Stimulated activated CD8-positive, alpha-beta memory T cell treated with anti-CD3 and anti-CD28 coated beads, Interleukin-4, amount 100 ng/mL, for 48 hours (primary cell): ENCODE measurements at places on chromosomes 16 and 17.

- no peak for DNase-seq
Measured at GRCh38 chr16:49200223-49200820, 81.3 kb downstream of the CBLN1 start.

DNA sequence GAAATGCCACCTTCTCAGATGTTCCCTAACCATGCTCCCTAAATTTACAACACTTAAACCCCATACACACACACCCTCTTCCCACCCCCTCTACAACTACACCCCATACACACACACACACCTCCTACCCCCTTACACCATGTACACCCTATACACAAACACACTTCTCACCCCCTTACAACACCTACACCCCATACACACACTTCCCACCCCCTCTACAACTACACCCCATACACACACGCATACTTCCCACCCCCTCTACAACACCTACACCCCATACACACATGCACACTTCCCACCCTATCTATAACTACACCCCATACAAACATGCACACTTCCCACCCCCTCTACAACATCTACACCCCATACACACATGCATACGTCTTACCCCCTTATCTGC, 172.0 kb downstream of the SLC39A11 start:
- no peak for DNase-seq

DNA sequence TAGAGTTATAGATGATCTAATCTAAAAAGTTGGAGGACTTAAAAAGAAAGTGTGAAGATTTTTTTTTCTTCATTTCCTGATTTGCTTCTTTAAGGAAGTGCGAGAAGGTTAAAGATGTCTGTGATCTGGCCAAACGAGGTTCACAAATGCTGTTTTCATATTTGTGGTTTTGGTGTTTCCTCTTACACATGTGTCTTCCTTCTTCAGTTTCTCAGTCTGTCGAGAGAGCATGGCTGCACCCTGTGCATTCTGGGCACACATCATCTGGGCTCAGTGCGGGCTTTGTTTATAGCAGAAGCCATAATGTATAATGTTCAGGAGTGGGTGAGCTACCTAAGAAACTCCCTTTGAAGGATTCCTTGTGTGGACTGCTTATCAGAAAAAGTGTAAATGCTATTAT, 260.4 kb upstream of the TBX2 start:
- peak; percentile 46 for DNase-seq

- peak; percentile 91 for DNase-seq
Measured at GRCh38 chr16:84819644-84820304, at the start of gene CRISPLD2. TSS of gene CRISPLD2 (plus strand) at chr16:84819985. CDS start at chr16:84838496, 18,511 bp downstream.

DNA sequence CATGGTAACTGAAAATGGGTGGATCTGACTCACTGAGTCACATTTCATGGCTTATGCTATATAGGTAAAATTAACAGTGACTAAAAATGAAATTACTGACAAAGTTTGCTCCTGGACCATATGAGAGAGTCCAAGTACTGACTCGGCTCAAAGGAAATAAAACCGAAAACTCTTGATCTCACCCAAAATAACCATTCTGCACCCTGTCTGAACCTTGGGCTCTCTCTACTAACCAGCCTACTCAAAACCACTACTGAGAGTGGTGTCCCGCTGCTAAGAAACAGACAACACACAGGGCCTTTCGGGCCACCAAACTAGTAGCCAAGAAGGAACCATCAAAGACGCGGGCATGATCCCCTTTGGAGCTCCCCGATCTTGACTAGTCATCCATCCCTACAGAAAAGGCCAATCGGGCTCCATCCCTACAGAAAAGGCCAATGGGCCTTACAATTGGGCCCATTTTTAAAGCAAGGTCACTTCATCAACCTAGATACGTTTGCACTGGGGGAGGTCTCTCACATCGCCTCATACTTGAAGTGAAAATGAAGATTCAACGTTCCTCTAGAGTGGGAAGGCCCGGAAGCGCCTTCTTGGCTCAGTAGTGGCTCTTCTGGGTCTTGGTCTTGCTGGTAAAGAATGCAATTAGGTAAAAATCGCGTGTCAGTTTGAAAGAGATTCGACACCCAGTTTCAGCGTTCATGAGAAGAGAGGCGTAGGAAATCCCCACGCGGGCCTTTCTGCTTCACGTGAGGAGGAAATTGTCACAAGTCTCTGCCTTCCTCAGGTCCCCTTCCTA, 720 bp upstream of the ZPBP2 start:
- DNase-seq: peak; percentile 71

- DNase-seq: no peak
Measured at GRCh38 chr17:14372905-14373613, 72.2 kb downstream of the HS3ST3B1 start.

DNA sequence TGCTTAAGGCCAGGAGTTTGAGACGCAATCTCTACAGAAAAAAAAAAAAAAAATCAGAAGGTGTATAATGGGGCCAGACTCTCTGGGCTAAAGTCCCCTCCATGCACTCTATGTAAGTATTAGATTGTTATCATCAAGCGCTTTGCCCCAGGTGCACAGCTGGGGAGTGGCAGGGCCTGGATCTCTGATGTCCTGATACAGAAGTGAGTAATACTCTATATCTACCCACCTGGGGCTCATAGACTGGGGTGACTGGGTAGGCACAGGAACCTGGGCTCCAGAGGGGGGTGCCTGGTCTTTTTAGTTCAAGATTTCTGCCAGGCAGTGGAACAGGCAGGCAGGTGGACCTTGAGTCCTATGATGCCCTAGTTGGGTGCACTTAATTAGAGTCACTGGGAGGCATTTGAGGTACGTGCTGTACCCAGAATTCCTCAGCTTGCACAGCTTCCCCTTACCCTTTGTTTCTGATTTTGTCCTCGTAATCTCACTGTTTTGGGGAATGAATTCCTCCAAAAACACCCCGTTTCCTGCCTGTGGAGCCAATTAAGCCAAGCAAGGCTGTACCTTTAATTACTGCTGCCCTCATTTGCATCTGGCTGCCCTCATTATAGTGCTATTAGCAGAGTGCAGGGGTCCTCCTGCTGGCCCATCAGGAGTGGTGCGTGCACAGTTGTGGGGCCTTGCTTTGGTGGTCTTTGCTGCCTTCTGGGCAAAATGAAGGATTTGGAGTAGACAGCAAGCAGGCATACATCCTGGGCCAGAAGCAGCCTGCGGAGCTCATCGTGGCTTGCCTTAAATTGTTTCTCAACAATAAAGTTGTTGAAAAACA, 239.0 kb downstream of the SNX29 start:
- DNase-seq: no peak

GRCh38 chr17:48520631-48521079, 10.2 kb downstream of the HOXB1 start:
- no peak for DNase-seq

GRCh38 chr17:50021681-50022370, 26.8 kb upstream of the DLX3 start:
- DNase-seq: no peak

DNA sequence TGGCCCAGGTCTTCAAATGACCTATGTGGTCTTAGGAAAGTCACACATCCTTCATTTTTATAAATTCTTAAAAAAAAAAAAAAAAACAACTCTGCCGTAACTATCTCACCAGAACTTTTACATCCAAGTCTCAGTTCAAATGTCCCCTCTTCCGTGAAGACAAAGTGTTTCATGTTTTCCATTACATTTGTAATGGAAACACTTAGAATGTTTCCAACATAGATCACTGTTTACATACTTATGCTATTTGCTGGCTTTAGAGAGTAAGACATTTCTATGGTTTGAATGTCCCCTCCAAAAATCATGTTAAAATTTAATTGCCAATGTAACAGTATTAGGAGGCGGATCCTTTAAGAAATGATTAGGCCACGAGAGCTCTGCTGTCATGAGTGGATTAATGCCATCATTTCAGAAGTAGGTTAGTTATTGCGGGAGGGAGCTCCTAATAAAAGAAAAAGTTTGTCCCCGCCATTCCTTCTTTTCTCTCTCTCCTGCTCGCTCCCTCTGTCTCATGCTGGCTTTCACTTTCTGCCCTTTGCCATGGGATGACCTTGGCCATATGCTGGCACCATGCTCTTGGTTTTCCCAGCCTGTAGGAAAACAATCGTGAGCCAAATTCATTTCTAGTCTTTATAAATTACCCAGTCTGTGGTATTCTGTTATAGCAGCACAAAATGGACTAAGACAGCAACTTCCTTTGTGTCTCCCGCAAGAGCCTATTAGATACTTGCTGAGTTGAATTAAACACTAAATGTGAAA, 887.8 kb upstream of the SOX9 start:
- DNase-seq: no peak

GRCh38 chr16:67112591-67113399, 3.1 kb downstream of the PHAF1 start:
- DNase-seq: no peak

DNA sequence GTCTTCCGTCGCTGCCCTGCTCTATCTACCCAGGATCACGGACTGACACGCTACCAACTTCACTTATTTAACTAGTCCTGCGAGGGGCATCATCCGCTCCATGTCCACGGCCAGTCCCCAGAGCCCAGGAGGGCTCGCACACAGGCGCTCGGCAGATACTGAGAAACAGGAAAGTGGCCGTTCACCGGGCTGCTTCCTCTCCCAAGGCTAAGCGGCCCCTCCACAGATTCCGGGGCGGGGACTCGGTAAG, 388 bp downstream of the OXLD1 start:
- no peak for DNase-seq

DNA sequence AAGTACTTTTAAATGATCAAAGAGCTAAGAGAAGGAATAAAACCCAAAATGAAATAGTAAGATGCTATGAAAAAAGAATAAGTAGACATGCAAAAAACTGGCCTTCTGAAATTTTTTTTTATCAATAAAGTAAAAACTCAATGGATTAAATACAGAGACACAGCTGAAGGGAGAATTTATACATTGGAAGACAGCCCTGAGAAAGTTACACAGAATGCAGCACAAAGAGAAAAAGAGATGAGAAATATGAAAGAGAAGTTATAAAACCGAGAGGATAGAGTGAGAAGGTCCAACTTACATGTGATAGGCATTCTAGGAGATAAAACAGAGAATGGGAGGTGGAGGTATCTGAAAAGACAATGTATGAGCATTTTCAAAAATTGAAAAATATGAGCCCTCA, 57.0 kb downstream of the MARF1 start:
- no peak for DNase-seq

DNA sequence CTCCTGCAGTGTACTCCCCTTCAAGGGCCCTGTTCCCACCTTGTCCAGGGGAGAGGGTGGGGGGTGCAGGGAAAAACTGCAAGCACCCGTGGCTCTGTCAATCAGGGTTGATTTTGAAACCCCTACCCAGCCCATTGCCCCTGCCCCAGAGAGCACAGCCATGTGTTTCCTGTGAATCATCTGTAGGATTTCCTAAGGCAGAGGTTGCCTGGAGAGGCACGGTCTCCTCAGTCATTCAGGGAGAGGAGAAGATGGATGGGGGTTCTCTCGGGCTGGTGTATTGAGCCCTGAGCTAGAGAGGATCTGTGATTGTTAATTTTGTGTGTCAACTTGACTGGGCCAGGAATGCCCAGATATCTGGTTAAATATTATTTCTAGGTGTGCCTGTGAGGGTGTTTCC, 3.5 kb upstream of the AGRP start:
- DNase-seq: no peak

DNA sequence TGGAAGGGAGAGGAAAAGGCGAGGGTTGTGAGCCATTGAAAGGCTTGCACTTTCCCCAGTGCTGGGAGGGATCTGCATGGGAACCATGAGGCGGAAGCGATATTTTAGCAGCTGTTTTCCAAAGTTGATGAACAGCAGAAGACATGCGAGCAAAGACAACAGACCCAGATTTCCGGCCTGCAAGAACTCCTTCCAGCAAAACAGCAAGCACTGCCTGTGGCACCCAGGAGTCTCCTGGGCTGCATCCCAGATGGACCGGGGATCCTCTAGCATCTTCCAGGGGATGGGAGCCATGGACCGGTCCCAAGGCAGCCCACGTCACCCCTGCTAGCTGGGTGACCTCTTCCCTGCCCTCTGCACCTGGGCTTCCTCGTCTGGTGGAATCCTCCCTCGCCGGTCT, 162.8 kb downstream of the IRF8 start:
- no peak for DNase-seq

GRCh38 chr16:11356573-11357331, 11.5 kb downstream of the RMI2 start:
- DNase-seq: peak; percentile 82

DNA sequence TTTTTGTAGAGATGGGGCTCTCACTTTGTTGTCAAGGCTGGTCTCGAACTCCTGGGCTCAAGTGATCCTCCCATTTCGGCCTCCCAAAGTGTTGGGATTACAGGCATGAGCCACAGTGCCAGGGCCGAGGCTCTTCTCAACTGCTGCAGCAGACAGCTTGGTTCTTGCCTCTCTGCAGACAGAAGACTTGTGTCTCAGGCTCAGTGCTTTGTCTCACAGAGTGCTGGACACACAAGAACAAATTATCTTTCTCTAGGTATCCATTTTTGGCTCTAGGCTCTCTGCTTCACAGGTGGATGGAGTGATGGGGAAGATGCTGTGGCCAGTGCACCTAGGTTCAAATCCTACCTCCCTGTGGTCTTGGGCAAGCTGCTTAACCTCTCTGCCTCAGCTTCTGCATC, 80.8 kb upstream of the RNU2-1 start:
- peak; percentile 36 for DNase-seq

DNA sequence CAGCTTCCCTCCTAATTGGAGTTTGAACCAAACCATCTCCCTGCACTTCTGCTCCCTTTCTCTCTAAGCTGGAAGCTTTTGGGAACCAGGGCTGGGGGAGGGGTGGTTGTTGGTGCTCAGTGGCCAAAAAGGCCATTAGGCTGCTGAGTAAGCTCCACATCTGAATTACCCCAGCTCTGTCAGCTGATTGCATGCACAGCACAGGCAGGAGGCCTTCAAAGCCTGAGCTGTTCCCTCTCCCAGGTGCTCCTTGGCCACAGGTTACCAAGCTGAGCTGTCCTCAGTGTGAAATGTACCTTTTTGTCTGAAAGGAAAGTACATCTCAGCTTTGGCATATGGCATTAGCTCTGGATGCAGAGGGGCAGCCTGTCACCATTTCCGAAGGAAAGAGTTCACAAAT, 6.2 kb upstream of the TBKBP1 start:
- peak; percentile 24 for DNase-seq

GRCh38 chr16:29743827-29744531, 1.8 kb downstream of the C16orf54 start:
- peak; percentile 65 for DNase-seq

GRCh38 chr16:79436885-79437284, 163.7 kb downstream of the MAF start:
- DNase-seq: no peak

DNA sequence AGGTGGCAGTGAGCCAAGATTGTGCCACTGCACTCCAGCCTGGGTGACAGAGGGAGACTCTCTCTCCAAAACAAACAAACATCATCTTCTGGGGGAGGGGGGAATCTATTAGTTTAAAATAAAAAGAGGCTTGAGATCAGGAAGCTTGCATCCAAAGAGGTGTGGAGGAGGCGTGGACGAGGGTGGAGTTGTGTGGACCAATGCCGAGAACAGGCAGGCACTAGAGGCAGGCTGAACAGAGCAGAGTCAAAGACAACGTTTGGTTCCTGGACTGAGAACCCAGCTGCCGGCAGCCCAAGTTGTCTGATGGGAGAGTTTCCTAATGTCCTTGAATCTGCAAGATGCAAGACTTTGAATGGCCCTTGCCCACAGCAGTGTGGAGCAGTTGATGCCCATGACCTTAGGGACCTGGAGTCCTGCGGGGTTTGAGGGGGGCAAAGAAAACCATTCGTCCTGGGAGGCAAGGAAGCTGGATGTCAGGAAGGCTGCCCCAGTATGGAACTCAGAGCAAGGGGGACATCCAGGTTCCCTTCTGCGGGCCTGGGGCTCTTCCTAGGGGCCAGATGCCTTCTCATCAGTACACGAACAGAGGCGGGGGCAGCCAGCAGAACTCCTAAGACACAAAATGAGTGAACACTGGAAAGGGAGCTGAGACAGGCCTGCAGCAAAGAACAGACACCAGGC, 9.2 kb downstream of the TBC1D16 start:
- no peak for DNase-seq

- peak; percentile 24 for DNase-seq
Measured at GRCh38 chr17:72863526-72864211, 228.8 kb downstream of the SLC39A11 start.
